Stimulated activated CD4-positive, alpha-beta T cell treated with anti-CD3 and anti-CD28 coated beads, Interleukin-15, amount 100 ng/mL, for 48 hours (primary cell): ENCODE measurements at places on chromosomes 2 and 18.
A peak's percentile ranks its signal among the peaks of the same experiment; 100 is the strongest.

- DNase-seq = no peak
Measured at GRCh38 chr2:239310401-239311061, 90.3 kb downstream of the HDAC4 start.

- DNase-seq = no peak
Measured at GRCh38 chr2:207766041-207766551, 3.6 kb downstream of the FZD5 start.

- DNase-seq = no peak
Measured at GRCh38 chr2:168371273-168372019, 84.6 kb upstream of the CERS6 start.

- peak; percentile 44 for DNase-seq
Measured at GRCh38 chr2:31138037-31138962, at the start of gene GALNT14. Gene GALNT14 (minus strand): TSS chr2:31138440. CDS start chr2:31138086, 354 bp downstream.

GRCh38 chr18:53745224-53745967 is 479.1 kb downstream of the MBD2 start:
- DNase-seq = no peak

GRCh38 chr18:75923169-75923568 is 495.7 kb upstream of the SMIM21 start:
- no peak for DNase-seq

- peak; percentile 17 for DNase-seq
Measured at GRCh38 chr2:170324640-170325046, 146.7 kb downstream of the MYO3B start.

GRCh38 chr2:11466307-11467128 is 557 bp upstream of the E2F6 start:
- no peak for DNase-seq

- no peak for DNase-seq
Measured at GRCh38 chr2:2831633-2832032, 500.6 kb upstream of the MYT1L start.

DNA sequence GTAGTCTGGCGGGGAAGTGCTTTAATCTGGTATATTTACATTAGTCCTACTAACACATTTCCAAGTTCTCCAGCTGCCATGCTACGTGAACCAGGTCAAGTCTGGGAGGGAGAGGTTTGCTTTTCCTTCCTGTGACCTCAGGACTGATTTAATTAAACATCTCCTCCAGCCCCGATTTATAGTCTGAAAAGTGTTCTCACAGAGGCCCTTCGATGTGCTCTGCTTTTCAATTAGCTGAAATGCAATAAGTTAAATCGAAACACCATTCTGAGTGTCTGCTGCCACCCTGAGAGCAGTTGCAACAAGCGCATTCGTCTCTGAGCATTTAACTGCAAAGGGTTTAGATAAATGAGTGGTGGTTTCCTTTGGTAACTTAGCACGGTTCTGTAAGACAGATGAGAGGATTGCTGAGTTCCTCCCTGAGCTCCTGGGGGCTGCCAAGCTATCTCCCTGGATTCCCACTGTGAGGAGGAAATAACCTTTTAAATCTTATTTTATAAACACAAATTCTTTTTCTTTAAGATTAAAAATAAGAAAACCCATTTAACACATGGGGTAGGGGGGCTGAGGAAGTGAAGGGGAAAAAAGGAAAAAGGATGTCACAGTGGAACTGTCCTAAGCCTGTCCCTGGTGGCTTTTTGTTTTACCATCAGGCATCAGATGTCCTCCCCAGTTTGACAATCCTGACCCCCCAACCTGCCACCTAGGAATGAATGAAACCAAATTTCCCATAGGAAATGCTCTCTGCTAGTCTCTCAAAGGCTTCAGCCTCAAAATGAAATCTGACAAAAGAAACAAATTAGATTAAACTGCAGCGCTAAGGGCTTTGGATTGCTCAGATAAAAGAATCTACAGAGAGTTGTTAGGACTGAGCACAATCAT is 56.5 kb upstream of the CREB1 start:
- peak; percentile 31 for DNase-seq

DNA sequence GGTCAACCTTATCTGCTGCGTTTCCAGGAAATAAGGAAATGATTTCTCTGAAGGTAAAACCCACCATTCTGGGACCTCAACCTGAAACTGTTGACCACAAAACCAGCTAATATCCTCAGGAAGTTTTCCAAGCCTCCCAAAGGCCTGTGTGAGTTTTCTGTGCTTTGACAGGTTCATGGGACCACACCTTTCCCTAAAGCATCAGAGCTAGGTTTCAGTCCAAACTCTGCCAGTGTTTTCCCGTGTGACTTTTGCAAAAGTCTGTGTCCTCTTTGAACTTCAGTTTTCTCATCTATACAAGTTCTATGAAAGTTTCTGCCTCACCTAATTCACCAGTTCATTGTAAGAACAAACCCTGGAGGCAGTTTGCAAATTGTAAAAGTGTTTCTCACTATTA is 39.8 kb downstream of the VSNL1 start:
- no peak for DNase-seq

GRCh38 chr18:21742315-21742687 is 1.7 kb downstream of the MIB1 start:
- no peak for DNase-seq

- no peak for DNase-seq
Measured at GRCh38 chr2:46703588-46703987, 212.0 kb downstream of the MCFD2 start.

- DNase-seq = no peak
Measured at GRCh38 chr18:33838054-33838453, 260.0 kb downstream of the ASXL3 start.

- DNase-seq = no peak
Measured at GRCh38 chr2:146665800-146666199, 1179.0 kb upstream of the ACVR2A start.

DNA sequence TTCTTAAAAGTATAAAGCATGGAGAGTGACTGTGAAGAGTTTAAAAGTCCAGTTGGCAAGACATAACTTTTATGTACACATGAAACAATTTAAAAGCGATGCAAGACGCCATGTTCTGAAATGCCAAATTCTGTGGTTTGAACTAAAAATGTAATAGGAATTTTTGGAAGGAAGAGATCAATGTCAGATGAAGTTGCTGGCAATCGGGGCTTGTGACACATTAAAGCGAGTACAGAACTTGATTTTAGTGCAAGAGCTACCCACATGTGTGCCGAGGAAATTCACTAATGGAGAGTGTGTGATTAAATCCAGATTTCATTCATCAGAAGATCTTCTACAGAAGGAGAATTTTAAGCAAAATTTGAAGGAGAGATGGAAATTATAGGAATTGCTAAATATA is 220.2 kb upstream of the CCDC68 start:
- no peak for DNase-seq

DNA sequence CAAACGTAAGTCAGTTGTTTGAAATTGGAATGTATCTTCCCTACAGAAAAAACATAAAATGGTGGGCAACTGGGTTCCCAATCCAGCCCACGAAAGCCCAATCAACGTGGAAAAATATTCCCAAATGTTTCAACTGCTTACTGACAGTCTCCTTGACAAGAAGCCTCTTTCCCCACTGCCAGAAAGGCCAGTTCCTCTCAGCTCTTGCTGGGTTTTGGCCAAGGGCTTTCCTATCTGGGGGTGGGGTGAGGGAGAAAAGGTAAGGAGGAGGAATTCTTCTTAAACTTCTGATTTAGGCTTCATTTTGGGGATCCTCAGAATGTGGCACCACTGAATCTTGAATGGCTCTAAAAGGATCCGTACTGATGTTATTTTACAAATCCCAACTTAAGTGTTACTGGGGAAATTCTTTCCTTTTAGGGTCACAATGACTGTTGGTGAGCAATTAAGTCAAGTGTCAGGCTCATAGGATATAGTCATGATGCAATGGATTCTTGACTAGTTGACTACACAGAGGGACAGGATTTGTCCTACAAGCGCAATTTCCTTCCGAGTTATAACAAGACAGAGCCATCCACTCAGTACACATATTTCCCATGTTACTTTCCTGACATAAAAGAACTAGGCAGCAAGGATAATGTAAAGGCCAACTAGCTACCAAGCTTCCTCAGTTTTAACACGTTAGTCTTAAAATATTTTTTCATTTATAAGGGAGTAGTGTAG is 73.6 kb downstream of the SPRED2 start:
- DNase-seq = no peak

DNA sequence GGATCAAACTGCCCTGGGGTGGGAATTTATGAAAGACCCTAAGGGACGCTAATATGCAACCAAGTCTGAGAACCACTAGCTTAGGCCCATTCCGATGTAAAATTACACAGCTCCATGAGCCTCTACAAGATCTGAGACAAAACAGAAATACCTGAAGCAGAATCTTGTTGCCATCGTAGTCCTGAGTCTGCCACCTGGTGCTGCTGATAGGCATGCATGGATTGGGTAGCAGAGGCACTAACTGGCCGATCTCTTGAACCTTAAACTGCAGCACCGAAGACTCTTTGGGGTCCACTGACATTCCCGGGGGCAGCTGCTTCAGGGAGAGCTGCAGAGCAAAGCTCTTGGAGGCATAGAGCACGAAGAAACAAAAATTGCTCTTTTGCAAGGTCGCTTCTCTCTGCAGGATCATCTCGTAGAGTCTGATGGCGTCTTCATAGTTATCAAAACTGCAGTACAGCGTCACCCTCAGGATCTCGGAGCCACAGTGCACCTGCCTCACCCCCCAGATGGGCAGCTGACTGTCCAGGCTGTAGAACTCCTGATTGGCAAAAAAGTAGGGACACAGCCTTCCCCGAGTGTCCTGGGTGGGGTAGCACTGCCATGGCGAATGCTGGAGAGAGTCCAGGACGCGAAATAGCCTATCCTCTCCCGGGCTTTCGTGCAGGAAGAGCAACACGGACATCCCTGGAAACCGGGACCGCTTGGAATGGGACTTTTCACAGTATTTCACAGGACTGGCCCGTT is 848 bp downstream of the FAM124B start:
- no peak for DNase-seq

DNA sequence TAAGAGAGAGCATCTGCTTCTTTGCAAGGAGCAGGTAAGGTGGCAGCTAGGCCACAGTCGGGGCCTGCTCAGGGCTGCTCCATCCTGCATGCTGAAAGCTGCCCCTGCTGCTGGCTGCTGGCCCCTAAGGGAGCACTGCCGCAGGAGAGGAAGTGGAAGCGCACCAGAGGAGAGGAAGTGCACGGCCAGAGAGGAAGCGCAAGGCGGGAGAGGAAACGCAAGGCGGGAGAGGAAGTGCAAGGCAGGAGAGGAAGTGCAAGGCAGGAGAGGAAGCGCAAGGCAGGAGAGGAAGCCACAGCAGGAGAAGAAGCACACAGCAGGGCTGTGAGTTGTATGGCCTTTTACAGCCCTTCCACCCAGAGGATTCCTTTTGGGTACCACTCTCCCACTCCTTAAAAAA is 539.0 kb upstream of the TNP1 start:
- DNase-seq = no peak

DNA sequence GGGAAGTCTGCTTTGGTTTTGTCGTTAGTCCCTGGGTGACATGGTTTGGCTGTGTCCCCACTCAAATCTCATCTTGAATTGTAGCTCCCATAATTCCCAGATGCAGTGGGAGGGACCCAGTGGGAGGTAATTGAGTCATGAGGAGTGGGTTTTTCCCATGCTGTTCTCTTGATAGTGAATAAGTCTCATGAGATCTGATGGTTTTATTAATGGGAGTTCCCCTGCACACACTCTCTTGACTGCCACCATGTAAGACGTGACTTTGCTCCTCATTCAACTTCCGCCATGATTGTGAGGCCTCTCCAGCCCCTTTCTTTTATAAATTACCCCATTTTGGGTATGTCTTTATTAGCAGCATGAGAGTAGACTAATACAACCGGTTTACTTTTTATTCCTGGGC is 405.8 kb upstream of the ID2 start:
- no peak for DNase-seq

DNA sequence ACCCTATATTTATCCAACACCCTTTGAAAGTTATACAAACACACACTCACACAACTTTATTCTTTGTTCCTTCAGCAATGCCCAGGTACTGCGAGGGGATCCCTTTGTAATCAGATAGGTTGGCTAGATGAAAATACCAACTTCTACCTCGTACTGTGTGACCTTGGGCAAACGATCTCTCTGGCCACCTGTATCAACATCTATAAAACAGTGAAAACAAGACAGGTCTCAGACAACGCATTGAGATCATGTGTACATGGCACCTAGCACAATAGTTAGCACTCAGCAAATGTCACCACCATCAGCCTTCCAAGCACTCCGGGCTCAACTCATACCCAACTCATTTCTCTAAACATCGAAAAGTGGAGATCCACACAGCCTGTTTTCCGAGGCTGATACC is 118.4 kb upstream of the PPP1CB start:
- no peak for DNase-seq

GRCh38 chr2:189249901-189250300 is 70.3 kb upstream of the COL5A2 start:
- DNase-seq = no peak

- no peak for DNase-seq
Measured at GRCh38 chr2:1004398-1004797, 53.7 kb downstream of the SNTG2 start.

DNA sequence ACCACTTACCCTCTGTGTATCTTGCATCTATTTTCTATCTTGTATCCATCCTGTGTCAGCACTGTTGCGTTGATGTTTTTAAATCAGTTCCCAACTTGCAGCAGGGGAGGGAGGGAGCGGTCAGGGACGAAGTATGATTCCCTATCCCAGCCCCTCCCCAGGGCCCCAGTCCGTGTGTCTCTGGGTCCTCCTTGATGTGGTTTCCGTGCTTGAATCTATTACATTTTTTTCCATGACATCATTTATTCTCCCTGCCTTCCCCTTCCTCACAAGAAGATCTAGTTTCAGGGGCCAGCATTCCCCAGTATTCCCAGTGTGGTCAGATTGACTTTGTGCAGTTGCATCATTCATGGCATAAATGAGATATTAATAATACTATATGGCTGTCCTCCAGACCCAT is 479.3 kb downstream of the PTPRM start:
- no peak for DNase-seq

- DNase-seq = no peak
Measured at GRCh38 chr2:21165350-21165749, 41.6 kb downstream of the TDRD15 start.

DNA sequence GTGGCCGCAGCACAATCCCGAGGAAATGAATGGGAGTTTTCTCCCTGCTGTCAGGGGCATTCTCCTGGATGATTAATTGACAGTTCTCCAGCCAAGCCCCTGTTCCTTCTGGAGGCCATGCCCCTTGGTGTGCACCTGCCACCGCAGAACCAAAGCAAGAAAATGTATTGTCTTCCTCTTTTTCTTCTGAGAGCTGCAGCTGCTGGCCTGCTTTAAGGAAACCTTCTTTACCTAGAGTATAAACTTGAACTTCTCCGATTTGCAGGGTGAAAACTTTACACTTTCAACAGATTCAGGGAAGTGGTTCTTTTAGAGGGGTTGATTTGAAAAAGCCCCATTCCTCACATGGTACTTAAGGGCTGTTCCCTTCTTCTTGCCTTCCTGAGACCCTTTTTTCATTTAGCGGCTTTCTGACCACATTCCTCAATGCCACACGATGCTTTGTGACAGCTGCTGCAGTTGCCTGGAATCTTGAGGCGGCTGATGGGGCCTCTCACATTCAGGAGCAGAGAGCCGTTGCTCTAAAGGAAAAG is 402.8 kb downstream of the TXNL1 start:
- DNase-seq = no peak
